ENCODE measurements at places on chromosomes 7 and 10.
A peak's percentile ranks its signal among the peaks of the same experiment; 100 is the strongest.

DNA sequence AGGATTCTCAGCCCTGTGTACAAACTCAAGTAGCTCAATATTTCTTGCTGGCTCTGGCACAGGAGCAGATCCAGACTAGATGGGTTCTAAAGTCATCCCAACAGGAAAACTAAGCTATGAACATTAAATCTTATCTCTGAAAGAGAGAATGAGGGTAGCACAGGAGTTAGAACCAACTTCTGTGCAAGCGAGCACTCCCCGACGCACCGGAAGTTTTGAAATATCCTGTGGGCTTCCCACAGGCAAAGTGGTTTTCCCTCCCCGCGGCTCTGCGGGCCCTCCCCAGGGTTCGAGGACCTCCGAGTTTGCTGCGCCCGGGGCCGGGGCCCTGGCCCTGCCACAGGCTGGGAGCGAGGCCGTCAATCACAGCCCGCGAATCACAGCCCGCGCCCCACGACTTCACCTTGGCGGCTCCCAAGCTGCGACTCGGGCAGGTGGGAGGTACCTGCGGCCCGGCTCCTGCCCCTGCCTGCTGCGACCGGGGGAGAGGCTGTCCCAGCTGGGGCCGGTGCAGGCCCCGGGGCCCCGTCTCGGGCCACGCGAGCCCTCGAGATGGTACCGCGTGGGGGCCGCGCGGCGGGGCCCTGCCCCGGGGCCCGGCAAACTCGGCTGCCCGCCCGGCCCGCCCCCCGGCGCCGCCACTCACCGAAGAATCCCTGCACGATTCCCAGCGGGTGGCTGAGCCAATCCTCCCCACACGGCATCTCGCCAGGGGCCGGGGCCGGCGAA lies 598 bp downstream of the MCMBP start:
- peak; percentile 17 for DNase-seq

GRCh38 chr7:22871661-22872060 lies 49.0 kb upstream of the TOMM7 start:
- no peak for DNase-seq

DNA sequence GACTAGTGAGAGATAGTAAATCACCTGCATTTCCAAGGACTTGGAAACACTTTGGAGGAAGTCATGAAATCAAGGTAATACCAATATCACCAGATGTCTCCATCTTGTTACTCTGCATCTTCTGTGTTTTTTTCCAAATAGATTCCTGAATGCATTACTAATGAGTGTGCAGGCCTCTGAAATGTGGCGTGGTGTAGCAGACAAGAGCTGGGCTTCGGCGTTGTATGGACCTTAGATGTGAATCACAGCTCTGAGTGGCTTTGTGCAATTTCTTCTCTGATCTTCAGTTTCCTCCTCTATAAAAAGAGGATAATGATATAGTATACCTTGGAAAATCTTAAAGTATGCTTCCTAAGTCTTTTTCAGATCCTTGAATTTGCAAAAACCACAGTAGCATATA lies 9.6 kb upstream of the MYPN start:
- peak; percentile 68 for DNase-seq

DNA sequence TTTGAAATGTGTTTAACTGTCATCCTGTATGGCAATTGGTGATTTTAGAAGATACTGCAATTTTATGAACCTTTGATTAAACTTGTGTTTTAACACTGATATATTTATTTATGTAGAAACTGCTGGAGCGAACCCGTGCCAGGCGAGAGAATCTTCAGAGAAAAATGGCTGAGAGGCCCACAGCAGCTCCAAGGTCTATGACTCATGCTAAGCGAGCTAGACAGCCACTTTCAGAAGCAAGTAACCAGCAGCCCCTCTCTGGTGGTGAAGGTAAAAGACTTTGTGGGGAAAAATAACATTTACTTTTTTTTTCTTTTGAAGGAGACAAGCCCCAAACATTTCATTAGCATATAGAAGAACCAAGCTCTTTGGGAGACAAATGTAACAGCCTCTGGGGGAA lies 6.5 kb downstream of the ANLN start:
- DNase-seq, result peak; percentile 66

- DNase-seq, result no peak
Measured at GRCh38 chr10:125248489-125248888, 88.1 kb upstream of the CTBP2 start.

- peak; percentile 93 for DNase-seq
Measured at GRCh38 chr7:95472581-95473161, 13.1 kb upstream of the ASB4 start.
